ENCODE measurements at places on chromosomes 16 and 17. TPM values are rescaled to one million over a fixed set of nuclear protein-coding genes. Genes with fewer than 3 reads are reported as not detected.

The SPATA20 gene
- total RNA-seq: 11.4 TPM

GRCh38 chr16:55001931-55002330 lies 71.3 kb downstream of the IRX5 start:
- DNase-seq: no peak

The RCVRN gene
- not detected for total RNA-seq

DNA sequence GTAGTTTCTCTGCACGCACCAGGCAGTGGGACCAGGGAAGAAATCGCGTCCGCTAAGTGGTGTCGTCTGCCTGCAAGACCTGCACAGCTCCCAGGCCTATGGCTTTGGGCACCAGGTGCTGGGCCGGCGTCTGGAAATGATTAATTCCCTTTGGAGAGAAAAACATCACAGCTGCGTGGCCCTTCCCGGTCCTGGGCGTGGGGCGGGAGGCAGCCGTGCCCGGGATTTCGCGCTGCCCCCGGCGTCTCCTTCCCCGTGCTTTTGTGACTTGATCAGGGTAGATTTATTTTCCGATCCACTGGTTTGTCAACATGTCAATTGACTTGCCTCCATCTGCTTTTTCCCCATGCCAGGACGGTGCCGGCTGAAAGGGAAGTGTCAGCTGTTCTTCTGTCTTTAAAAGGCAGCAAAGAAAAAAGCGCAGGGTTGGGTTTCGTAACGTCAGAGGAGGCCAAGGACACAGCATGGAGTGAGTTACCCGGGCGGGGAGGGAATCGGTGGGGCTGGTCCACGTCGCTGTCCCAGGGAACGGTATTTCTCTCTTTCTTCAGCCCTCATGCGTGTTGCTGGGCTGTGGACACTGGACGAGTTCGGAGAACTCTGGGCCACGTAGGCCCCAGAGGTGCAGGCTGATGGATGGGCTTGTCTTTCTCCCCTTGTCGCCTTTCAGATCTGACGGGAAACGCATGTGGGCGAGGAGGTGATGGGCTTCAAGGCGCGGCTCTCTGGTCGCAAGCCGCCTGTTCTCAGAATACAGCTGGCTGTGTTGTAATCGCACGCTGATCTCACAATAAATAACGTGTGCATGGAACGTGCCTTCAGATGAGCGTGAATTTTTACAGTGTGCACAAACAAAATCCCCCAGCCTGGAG lies 188.1 kb upstream of the ZNF469 start:
- DNase-seq: peak; percentile 37

DNA sequence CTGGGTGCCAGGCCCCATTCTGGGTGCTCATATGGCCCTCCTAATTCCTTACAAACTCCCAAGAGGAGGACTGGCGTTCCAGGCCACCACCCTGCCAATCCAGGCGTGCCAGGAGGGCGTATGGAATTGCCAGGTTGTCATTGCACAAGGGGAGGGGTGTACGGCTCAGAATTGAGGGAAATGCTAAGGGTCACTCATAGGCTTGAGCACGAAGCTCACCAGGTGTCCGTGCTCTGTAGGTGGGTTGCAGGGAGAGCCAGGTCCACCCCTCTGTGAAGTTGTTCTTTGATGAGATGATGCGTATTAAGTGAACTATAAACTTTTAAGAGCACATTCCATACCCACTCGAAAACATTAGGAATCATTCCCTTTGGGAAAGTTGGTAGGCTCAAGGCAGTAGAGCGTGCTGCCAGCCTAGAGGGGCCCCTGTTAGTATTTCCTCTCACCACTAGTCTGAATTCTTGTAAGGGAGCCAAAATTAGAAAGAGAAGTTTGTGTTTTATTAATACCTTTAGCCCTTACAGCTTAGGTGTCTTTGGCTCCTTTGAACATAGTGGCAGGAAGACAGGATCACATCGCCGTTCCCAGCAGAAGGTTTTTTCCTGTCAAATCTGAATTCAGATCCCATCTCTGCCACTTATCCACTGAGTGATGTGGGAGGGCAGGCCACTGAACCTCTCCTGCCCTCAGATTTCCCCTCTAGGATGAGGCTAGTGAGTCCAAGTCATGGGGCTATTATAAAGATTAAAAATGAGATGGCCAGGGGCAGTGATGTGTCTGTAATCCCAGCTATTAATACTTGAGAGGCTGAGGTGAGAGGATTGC lies 38.7 kb upstream of the NFAT5 start:
- DNase-seq: peak; percentile 2

GRCh38 chr17:28191018-28191417 lies 128.0 kb upstream of the TMEM97 start:
- DNase-seq: no peak

The SPATA33 gene
- total RNA-seq: 18.2 TPM

GRCh38 chr16:85498607-85499006 lies 114.5 kb upstream of the GSE1 start:
- no peak for DNase-seq

DNA sequence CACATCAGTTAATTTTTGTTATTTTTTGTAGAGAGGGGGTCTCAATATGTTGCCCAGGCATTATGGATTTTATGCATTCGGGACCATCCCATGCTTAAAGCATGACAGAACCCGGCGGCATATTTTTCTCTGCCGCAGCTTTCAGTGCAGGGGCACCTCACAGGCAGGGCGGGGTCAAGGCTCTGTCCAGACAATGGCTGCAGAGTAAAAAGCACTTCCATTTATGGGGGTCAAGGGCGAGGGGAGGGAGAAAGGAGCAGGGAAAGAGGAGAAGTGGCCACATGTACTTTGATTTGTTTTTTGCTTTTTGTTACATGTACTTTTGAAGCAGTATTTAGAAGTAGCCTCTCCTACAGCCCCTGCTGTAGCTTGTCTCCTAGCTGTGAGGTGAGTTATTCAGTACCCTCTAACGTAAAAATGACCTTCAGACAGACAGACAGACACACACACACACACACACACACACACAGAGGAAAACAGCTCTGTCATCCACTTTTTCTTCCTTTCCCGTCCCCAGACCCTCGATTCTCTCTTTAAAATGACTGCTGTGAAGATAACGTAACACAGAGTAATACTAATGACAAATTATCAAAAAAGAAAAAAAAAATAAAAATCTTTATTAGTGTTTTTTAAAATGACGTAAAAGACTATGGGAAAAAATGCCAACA lies 856 bp upstream of the SCPEP1 start:
- no peak for DNase-seq

- no peak for DNase-seq
Observed at GRCh38 chr17:82782657-82783207, 30.9 kb downstream of the TBCD start.

DNA sequence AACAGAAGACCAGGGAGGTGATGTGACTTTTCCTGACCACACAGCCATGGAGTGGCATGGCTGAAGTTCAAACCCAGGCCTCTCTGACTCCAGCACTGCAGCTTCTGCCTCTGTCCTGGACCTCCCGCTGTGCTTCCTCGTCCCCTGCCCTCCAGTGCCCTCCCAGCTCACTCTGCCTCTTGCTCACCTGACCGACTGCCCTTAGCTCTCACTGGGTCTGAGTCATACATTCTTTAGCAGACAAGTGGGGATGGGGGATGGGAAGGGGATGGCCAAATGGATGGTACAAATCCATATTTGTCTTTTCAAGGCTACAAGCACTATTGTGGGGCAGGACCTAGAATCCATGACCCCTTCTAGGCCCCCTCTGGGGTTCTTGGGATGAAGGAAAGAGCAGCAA lies 33.0 kb downstream of the PITPNM3 start:
- DNase-seq: peak; percentile 18

DNA sequence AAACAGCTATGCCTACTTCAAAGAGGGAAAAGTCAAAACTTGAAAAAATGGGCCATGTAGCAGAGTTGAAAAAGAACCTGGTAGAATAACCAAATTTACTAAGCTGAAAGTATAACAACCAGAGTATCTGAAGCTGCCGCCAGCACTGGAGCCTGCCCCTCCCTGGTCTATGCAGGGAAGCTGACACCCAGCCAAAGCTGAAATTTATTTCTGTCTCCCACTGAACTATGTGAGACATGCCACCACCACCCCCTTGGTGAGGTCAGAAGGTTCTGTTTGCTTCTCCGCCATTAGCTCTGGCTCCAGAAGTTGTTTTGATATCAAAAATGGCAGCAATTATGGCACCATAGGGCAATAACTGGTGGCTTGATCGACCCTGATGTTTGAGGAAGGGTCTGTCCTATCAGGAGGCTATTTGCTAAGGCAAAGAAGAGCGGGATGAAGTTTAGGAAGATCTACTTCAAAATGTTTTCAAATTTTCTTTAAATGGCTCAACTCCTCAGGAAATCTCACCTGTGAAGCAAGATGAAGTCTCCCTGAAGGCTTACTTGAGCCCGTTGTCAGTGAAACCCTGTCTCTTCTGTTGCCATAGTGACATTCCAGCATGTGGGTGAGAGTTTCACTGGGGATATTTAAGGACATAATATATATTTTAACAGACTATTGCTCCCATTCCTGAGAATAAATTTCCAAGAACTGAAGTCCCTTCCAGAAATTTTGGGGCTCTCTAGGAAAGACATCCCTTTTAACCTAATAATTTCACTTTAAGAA lies 122.0 kb downstream of the COPRS start:
- no peak for DNase-seq

The KIFC3 gene
- total RNA-seq: 0.64 TPM

GRCh38 chr17:58507123-58507634 lies 7.3 kb downstream of the MTMR4 start:
- DNase-seq: no peak

DNA sequence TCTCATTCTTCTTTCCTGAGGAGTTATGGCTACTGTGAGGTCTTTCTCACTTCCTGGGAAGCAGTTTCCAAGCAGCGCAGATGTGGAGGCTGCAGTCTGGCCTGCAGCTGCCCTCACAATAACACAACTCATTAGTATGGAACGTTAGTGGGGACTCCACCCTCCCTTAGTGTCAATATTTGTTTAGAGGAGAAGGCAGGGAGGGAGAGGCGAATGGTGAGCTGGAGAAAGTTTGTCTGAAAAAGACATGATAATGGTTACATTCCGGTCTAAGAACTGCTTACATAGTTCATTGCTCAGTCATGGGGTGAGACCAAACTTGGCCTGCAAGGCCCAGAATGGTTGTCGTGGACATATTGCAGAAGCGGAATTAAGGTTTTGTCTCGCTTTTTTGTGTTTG lies 170.2 kb downstream of the HS3ST3B1 start:
- DNase-seq: no peak

DNA sequence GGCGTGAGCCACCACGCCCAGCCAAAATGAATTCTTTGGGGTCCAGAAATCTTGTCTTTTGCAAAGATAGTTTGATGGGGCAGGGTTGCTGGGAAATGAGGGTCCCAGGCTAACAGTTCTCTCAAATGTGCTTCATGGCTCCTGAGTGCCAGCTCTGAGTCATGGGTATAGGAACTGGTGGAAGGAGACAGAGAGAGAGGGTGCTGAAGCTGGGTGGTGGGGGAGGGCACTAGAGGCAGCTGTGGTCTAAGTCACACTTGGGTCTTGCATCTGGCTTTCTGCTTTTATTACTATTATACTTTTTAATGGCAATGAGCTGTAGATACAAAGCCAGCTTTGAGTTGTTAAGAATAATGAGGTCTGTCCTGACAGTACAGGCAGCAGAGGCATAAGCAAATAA lies 54.6 kb downstream of the PRKCA start:
- no peak for DNase-seq

DNA sequence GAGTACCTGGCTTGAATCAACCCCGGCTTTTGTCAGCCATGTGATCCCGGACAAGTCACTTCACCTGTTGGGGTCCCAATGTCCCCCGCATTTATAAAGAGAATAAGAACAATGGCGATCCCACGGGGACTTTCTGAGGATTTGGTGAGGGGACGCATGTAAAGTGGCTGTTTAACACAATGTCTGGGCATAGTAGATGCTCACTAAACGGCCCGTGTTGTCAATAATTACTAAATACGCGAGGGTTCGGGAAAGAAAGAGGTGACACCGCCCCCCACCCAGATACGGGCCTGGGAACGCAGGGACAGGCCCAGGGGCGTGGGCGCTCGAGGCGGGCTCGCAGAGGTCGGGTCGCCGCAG lies 1.8 kb downstream of the SYNGR3 start:
- no peak for DNase-seq

DNA sequence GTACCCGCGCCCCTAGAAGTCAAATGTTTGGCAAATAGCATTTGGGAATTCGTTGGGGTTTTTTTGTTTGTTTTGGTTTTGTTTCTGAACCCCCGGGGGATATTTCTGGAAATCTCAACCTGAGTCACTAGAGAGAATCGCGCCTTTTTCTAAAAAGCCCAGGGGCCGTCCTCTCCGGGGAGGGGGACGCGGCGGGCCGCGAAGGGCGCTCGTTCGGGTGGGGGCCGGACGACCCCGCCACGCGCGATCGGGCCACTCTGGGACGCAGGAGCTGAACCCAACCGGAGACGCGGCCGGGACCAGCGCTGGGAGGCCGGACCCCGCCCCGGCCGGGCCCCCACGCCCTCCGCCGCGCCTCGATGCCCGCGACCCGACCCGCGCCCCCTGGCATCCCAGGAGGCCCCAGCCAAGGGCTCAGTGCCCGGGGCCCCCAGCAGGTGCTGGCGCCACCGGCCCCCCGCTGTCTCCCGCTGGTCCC lies 302 bp downstream of the LITAF start:
- DNase-seq: no peak

DNA sequence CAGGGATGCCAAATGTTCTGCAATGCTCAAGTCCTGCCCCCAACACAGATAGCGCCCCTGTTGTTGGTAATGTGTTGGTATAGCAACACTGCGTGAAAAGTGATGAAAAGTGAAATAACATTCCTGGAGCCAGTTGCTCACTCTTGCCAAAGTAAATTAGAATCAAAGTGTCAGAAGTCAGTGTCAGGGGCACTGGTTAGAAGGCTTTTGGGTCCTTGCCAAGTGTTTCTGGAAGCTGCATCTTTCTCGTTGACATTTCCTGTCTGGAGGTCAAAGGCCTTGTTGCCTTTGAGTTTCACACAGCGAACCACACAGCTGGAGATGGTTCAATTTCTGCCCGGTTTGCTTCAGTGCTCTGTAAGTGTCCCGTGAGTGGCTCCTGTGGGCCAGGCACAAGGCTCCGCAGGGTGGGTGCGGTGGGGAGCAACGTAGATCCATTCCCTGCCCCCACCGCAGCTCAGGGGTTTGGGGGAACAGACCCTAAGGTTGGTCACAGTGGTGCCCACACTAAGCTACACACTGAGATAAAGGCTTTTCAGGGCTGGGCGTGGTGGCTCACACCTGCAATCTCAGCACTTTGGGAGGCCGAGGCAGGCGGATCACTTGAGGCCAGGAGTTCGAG lies 3.6 kb upstream of the SLC16A5 start:
- no peak for DNase-seq
